Mononuclear cell (primary cell): ENCODE measurements at places on chromosomes 5 and 9. TPM values are rescaled to one million over a fixed set of nuclear protein-coding genes. Genes with fewer than 3 reads are reported as not detected.

Gene ZFP37
- total RNA-seq = 0.42 TPM

Gene C5orf22
- total RNA-seq = 19.7 TPM

Gene DBH
- total RNA-seq = 0.10 TPM

Gene C1QTNF2
- total RNA-seq = 0.10 TPM
